Pancreas (tissue), 10 donors: ENCODE measurements at places on chromosomes 7 and 10. TPM values are rescaled to one million over a fixed set of nuclear protein-coding genes. Genes with fewer than 3 reads are reported as not detected.

- DNase-seq, result peak; percentile 43
These were observed 320.5 kb downstream of the PTPRN2 start for GRCh38 chr7:158266817-158267741.

DNA sequence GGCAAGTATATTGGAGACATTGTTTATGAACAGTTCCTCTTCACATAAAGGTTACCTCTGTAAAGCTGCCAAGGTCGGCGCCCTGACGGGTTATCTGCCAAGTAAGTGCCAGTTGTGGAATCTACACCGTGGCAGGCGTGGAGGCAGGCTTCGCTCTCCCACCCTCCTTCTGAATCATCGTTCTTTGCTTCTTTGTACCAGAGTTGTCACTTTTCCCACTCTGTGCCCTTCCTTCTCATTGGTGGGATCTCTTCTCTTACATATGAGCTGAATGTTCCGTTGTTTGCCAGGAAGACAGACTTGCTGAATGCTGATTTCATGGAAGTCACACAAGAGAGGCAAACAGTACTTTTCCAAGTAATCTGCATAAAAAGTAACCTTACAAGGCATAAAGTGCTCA, 40.6 kb upstream of the PTPRZ1 start:
- peak; percentile 15 for DNase-seq

- no peak for DNase-seq
These were observed 495.8 kb upstream of the GALNT17 start for GRCh38 chr7:70636169-70636568.

GRCh38 chr10:59628456-59628855, 81.2 kb downstream of the SLC16A9 start:
- DNase-seq, result no peak

GRCh38 chr7:50331564-50332208, 27.2 kb downstream of the IKZF1 start:
- DNase-seq, result no peak

DNA sequence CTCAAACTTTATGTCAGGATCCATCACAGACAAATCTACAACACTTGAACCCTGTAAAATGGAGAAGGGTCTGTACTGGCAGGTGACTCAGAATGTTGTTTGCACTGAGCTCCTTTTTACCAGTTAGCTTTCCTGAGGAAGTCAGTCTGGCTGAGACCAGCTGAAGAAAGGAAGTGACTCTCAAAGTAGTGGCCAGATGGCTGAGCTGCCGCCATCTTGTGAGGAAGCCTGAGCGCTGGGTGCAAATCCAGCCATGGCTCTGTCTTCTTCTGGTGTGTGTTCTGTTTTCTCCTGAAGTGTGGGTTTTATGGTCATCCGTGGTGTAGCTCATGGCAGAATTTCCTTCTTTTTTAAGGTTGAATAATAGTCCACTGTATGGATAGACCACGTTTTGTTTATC, 25.5 kb upstream of the ECHDC3 start:
- DNase-seq, result no peak

- DNase-seq, result no peak
These were observed 149.5 kb upstream of the MINDY3 start for GRCh38 chr10:16009785-16010184.

DNA sequence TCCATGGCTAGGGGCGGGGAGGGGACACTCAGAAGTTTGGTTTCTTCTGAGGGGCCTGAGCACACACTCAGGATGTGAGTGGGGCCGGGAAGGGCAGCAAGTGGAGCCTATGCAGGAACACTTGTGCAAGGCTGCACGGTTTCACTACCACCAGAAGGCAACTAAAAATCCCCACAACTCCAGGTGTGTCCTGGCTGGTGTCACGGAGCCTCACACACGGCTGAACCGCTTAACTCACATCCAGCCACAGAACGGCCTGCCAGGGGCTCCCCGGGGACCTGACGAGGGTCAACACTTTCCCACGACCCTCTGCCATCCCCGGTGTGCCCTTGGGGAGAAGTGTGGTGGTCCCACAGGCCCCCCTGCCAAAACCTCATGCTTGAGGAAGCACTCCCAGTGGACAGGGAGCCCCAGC, 173.9 kb downstream of the ELFN1 start:
- no peak for DNase-seq

MRLN gene
- 1.3 TPM for total RNA-seq

BAG3 gene
- 6.4 TPM for total RNA-seq

VSTM2A gene
- total RNA-seq, result not detected

HPS1 gene
- total RNA-seq, result 29.1 TPM

SNCG gene
- 1.7 TPM for total RNA-seq

RRP12 gene
- total RNA-seq, result 28.0 TPM
